ENCODE measurements at places on chromosomes 16 and 17. TPM values are rescaled to one million over a fixed set of nuclear protein-coding genes. Genes with fewer than 3 reads are reported as not detected.

Gene CEP112
- 4.3 TPM for total RNA-seq

Gene CD300LB
- total RNA-seq = not detected

Gene KRTAP4-9
- total RNA-seq = not detected

Gene BCAR1
- total RNA-seq = 18.5 TPM

Gene KCNH6
- total RNA-seq = not detected

Gene SKAP1
- total RNA-seq = not detected

Gene CORO1A
- 0.60 TPM for total RNA-seq

Gene TRAP1
- 48.9 TPM for total RNA-seq

Gene FBXL20
- 11.9 TPM for total RNA-seq

Gene C17orf107
- total RNA-seq = 3.5 TPM

Gene SLC16A6
- total RNA-seq = 0.09 TPM

Gene FAM171A2
- 8.8 TPM for total RNA-seq

Gene GIT1
- total RNA-seq = 14.3 TPM

Gene TAC4
- not detected for total RNA-seq

Gene PLXDC1
- 2.4 TPM for total RNA-seq

Gene CCDC154
- total RNA-seq = 0.32 TPM

Gene APOBR
- total RNA-seq = not detected

Gene MYH4
- not detected for total RNA-seq

Gene HOXB9
- not detected for total RNA-seq

Gene PDP2
- total RNA-seq = 5.1 TPM

Gene RRAD
- 11.7 TPM for total RNA-seq

Gene ZPBP2
- not detected for total RNA-seq

Gene NEUROD2
- under 0.01 TPM for total RNA-seq

Gene AANAT
- total RNA-seq = not detected

Gene SLC5A11
- not detected for total RNA-seq

Gene PRAC2
- total RNA-seq = not detected

Gene GRIN2A
- 0.32 TPM for total RNA-seq

Gene GPR139
- total RNA-seq = not detected

Gene NPTX1
- 37.2 TPM for total RNA-seq

Gene CRISPLD2
- total RNA-seq = 3.1 TPM

Gene SOX9
- total RNA-seq = 8.7 TPM

Gene HBQ1
- total RNA-seq = not detected

Gene STH
- not detected for total RNA-seq

Gene KRTAP4-4
- total RNA-seq = not detected
